ENCODE measurements at places on chromosomes 7 and 10.

- no peak for DNase-seq
Observed at GRCh38 chr7:147911201-147911601, 679.4 kb upstream of the C7orf33 start.

DNA sequence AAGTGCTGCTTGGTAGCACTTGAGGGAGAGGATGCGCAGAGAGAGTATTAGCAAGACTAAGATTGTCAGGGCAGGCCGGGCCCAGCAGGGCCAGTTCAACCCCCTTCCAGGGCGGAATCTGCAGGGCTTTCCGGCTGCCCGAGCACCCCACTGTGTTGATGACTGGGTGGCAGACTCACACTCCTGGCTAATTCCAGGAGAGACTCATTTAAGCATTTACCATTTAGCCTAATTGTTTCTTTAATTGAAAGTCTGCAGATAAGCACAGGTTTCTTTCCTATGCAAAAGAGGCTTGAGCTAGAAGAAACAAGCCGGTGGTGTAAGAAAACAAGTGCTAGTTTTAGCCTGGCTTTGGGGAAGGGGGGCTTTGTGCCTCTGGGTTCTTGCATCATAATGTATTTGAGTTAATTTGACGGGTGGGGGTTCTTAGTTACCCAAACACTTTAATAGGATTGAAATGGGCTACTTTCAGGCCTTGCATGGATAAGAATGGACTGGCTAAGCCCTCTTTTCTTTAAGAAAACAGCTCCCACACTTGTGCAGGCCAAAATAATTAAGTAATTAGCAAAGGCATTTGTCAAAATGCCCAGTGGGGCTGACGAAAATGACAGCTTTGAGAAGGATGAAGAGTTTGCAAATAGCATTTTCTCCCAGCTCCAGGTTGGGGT is 201.3 kb downstream of the MYOF start:
- DNase-seq = no peak

- DNase-seq = no peak
Observed at GRCh38 chr10:117933036-117933435, 113.7 kb downstream of the RAB11FIP2 start.

GRCh38 chr7:4957847-4958476 is 1.0 kb downstream of the MMD2 start:
- no peak for DNase-seq

- DNase-seq = no peak
Observed at GRCh38 chr7:9125246-9125645, 691.8 kb downstream of the NXPH1 start.

DNA sequence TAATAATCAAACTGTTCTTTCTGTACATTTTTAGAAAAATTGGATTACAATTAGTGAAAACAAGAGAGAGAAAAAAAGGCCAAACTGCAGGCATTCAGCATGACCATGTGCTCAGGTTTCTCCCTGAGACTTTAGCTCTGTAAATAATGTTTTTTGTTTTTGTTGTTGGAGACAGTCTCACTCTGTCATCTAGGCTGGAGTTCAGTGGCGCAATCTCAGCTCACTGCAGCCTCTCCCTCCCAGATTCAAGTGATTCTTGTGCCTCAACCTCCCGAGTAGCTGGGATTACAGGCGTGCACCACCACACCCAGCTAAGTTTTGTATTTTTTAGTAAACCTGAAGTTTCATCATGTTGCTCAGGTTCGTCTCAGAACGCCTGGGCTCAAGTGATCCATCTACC is 23.0 kb downstream of the BZW2 start:
- DNase-seq = no peak

All from glomerular endothelial cell (primary cell).